ENCODE measurements at places on chromosomes 2 and 18.
A peak's percentile ranks its signal among the peaks of the same experiment; 100 is the strongest.

- no peak for DNase-seq
These were observed 127.4 kb downstream of the RTTN start for GRCh38 chr18:70078106-70078505.

DNA sequence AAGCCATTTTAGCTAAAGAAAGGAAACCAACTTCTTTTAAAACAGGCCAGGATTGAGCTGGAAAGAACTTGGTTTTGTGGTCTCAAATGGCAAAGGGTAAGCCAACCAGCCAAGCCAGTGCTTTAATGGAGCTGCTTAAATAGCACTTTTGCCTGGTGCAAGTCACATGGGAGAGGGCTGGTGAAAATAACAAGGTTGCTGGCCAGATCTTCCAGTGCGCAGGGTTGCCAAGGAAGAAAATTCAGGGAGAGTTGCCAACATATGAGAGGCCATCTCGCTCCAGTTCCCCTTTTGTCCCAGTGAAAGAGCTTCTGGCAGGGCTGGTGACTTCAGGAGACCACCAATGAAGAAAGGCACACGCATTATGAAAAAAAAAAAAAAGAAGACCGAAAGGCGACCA lies 57.3 kb downstream of the IRS1 start:
- DNase-seq: peak; percentile 41

GRCh38 chr2:206614811-206615210 lies 27.5 kb upstream of the FAM237A start:
- DNase-seq: no peak

DNA sequence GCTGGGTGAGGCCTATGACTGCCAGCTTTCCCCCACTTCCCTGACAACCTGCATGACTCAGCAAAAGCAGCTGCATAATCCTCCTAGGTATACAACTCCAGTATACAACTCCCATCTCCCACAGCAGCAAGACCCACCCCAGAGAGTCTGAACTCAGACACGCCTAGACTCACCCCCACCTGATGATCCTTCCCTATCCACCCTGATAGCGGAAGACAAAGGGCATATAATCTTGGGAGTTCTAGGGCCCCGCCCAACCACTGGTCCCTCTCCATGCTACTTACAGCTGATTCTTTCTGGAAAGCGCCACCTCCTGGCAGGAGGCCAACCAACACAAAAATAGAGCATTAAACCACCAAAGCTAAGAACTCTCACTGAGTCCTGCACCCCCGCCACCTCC lies 296.5 kb downstream of the DCC start:
- DNase-seq: no peak

DNA sequence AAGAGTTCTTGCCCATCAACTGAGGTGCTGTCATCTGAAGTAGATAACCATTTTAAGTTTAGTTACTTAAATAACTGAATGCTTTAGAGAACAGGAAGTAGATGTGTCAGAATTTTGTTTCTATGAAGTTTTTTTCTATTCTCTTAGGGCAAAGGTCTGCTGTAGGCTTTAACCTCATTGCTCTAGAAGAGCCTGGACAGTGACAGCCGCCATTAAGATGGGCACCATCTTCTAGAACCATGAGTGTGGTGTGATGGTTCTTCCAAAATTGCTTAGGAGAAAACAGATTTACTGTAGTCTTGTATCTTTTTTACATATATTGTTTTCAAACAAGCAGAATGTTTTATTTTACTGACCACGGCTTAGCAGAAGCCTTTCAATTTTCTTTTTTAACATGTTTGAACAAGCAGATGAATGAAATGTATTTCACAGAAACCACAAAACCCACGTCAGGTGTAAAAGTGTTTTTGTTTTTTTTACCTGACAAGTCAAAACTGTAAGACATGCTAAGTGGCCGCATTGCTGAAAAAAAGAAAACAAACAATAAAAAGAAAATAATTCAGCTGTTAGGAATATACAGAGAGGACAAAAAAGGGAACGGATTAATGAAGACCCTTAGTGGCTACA lies 77.9 kb downstream of the PRELID3A start:
- DNase-seq: no peak

DNA sequence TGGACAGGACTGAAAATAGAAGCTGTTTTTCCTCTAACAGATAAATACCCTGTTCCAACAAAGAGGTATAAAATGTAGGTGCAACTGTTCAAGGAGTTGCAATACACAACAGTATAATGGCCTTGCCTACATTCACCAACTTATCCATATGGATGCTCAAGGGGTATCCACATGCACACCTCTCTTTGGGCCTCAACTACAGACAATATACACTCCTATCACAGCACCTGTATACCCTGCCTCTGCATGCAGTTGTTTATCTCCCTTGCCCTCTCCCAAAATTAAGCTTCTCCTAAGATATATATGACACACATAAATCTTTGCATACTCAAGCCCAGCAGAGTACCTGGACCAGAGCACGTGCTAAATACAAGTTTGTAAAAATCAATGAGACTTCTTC lies 37.3 kb downstream of the DARS1 start:
- no peak for DNase-seq

DNA sequence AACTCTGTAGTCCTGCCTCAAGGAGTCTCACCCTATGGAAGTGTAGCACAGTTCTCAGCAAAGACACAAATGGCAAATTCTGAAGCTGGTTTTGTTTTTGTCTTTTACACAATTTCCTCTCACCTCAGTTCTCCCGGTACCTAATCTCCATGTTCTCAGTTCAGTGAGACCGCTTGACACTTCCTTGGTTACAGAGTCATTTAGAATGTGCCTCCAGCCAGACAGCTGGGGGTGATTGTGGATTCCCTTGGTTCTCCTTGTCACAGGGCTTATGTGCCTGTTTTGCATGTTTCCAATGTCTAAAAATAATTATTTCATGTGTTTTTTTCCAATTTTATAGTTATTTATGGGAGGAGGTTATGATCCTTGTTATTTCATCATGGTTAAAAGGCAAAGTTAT lies 379.5 kb upstream of the MAP2 start:
- no peak for DNase-seq

DNA sequence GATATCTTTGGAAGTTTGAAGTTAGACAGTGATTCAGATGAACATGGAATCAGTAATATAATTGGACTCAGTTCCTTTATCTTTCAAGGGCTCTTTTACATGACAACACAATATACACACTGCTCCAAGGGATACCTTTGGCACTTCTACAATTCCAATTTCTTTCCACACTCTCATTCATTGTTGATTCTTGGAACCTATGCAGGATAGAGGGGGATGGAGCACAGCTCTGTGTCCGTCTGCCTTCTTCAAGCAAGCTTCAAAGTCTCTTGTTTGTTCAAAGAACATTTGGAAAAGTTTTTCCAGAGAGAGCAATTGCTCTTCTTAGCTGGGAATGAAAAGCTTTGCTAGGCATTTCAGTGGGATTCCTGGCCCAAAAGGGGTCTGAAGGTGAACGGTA lies 276.2 kb upstream of the ZEB2 start:
- no peak for DNase-seq

DNA sequence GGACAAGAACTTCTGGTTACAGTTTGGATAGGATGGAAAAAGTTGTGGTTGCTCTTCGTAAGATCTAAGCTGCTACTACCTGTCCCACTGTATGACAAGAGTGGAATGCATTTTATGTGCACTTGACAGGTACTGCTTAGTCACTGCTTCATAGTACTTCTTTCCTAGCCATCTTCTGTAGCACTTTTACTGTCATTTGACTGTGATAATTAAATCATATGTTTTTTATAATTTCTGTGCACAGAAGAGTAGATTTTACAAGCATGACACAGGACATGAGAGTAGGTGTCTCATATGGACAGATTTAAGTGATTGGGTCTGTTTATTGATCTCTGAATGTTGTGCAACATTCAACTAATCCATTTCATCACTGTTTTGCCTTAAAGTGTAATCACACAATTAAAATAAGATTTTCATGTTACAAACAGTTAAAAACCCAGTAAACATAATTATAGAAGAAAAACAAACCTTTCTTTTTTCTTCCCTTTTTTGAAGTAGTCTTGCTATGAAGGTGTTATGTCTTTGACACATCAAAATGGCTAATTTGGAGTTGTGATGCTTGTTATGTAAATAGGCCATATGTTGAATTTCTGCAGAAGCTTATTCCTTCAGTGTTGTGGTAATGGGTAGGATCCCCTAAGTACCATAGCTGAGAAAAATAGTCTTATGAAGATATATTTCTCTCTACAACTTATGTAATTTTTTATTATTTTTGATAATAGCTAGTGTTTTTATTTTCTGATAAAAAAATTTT lies 3.0 kb downstream of the SPATS2L start:
- DNase-seq: no peak

- peak; percentile 3 for DNase-seq
These were observed 237.9 kb downstream of the CCDC102B start for GRCh38 chr18:69035756-69036155.

DNA sequence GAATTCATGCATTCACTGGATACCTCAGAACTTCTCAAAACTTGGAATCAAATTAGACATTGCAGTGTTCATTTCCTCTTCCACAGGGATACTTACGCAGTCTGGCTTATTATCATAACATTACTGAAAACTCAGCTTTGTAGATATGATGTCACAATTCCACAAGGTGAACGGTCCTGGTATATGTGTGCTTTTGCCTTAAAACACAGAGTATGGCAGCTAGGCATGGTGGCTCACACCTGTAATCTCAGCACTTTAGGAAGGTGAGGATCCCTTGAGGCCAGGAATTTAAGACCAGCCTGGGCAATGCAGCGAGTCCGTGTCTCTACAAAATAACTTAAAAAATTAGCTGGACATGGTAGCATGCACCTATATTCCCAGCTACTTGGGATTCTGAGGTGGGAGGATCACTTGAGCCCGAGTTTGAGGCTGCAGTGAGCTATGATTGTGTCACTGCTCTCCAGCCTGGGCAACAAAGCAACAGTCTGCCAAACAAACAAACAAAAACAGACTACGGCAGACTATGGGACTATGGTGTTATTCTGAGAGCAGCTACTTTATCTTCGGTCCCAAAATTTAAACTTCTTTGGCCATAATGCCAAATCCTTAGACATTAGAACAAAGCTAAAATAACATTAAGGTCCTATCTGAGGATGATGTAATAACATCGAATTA lies 1191.9 kb upstream of the SLC39A10 start:
- no peak for DNase-seq

GRCh38 chr18:78769502-78770105 lies 210.0 kb upstream of the SALL3 start:
- DNase-seq: peak; percentile 56

DNA sequence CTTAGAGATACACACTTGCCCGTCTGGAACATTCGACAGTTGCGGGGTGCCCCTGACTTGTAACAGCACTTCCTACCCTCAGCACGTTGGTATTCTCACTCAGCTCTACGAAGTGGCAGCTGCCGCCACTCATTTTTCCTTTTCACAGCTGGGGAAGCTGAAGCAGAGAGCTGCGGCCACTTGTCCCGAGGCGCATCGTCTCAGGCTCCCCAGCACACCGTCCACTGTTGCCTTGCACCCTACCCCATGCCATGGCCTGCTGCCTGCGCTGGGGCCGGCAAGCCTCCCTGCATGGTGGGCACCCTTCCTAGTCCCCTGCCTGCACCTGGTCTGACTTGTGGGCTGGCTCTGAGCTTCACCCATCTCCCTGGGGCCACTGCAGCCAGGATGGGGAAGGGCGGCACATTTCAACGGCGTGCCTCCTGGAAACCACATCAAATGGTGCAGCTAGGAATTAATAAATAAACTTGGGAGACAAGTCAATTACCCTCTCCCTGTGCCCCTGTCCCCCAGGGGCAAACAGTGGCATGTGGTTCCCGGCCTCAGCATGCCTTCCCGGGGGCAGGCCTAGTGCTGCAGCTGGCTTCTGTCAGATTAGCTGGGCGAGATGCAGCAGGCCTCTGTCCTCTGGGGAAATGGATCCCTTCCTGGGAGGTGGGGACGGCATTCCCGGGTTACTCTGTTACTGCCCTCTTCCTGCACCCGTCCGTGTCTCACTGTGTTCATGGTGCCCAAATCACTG lies 64.7 kb upstream of the HAAO start:
- DNase-seq: no peak

GRCh38 chr18:10138719-10139118 lies 224.9 kb downstream of the VAPA start:
- DNase-seq: no peak

- DNase-seq: no peak
These were observed 2.4 kb downstream of the MYL12B start for GRCh38 chr18:3264362-3264761.

DNA sequence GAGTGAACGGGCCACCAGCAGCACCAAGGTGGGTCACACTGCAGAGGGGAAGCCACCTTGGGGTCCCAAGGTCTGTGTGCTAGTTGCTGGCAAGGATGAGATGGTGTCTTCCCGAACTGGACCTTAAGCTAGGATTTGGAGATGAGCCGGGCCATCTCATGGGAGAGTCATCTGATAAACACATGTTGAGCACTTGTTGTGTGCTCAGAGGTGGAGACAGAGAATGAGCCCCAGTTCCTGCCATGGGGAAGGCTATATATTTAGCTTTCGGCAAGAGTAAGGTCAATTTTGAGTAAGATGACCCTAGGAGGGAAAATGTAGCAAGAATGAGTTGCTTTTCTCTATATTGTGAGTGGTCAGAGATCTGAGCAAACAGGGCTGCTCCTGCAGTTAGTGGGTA lies 41.4 kb upstream of the RPL31 start:
- DNase-seq: no peak

- DNase-seq: no peak
These were observed 7.2 kb upstream of the LBH start for GRCh38 chr2:30224151-30224550.

GRCh38 chr18:63834471-63835113 lies 52.9 kb upstream of the SERPINB2 start:
- DNase-seq: no peak

- no peak for DNase-seq
These were observed 1081.6 kb downstream of the CNTNAP5 start for GRCh38 chr2:125106710-125107109.

GRCh38 chr18:31695989-31696388 lies 11.6 kb upstream of the B4GALT6 start:
- DNase-seq: no peak

DNA sequence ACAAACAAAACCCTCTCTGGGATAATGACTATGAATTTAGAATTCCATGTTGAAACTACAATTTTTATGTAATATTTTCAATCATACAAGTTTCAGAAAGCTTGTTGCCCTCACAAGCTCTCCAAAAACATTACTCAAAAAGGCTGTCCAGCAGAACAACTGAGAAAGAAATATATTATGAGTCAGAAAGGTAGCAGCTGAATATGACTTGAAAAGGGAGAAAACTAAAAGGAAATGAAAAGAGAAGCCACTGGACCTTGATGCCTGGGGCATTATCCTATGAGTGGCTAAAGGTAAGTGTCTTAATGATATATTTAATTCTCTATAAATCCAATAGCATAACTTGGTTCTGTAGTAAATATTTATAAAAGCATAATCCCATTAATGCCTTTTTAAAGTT lies 61.8 kb downstream of the NXPH2 start:
- no peak for DNase-seq

DNA sequence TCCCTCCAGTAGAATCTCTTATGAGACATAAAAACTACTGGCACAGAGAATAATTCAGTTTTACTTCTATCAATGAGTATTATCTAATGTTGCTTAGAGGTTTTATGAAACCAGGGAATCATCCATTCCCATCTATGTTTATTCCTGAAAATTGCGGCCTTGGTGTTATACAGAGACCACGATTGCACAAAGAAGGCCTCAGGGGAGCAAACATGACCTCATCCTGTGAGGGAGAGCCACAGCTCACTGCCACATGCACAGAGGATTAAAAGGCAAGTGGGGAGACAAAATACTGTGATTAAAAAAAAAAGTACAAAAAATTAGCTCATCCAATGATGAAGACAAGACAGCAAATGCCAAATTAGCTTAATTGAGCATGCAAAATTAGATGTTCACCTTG lies 111.8 kb upstream of the SLC35G4 start:
- no peak for DNase-seq
